Effector memory CD4-positive, alpha-beta T cell (primary cell): ENCODE measurements at places on chromosomes 3 and 15.

DNA sequence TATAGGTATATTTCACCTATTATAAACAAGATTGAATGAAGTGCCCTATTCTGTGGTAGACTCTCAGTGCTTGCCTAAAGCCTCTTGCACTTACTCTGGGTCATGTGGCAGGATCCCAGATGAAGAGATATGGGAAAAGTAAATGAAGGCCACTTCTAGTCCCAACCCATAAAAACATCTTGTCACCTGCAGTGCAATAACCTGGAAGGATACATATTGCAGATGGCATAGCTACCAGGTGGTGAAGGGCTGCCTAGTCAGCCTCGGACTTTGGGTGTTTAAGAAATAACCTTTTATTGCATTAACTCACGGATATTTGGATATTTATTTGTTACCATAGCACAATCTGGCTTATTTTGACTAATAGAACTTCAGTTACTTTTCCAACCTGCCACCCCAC lies 367.1 kb downstream of the UNC13C start:
- no peak for DNase-seq

DNA sequence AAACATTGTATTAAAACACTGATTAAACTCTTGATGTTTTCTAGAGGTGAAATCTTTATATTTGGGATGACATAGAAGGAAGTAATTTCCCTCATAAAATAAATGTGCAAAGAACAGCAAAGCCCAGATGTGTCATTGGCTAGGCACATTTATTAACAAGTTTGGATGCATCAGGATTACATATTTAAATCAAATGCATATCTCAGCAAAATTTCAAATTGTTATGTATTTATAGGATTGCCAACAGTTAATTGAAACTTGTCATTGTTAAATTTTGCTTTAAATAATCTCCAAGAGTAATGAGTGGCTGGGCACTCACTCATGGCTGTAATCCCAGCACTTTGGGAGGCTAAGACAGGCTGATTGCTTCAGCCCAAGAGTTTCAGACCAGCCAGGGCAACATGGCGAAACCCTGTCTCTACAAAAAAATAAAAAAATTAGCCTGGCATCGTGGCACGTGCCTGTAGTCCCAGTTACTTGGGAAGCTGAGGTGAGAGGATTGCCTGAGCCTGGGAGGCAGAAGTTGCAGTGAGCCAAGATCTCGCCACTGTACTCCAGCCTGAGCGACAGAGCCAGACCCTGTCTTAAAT lies 28.2 kb downstream of the ARIH1 start:
- no peak for DNase-seq

- DNase-seq = no peak
Observed at GRCh38 chr3:46369675-46370132, 1.0 kb upstream of the CCR5 start.

DNA sequence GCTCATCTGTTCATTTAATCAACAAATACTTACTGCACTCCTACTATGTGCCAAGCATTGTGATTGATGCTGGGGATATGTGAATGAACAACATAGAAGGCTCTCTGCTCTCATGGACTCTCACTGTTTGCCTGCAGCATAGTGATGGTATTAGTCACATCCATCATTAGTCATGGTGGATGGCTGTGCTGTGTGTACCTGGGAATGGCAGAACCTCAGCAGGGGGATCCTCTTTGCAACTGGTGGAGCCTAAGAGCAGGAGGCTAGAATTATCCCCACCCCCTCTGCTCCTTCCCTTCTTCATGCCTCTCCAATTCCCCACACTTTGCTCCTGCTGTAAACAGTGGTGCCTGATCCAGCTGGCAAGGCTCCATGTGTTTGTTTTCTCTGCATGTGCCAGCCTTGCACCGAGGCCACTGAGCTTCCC lies 20.5 kb downstream of the BOC start:
- DNase-seq = no peak

DNA sequence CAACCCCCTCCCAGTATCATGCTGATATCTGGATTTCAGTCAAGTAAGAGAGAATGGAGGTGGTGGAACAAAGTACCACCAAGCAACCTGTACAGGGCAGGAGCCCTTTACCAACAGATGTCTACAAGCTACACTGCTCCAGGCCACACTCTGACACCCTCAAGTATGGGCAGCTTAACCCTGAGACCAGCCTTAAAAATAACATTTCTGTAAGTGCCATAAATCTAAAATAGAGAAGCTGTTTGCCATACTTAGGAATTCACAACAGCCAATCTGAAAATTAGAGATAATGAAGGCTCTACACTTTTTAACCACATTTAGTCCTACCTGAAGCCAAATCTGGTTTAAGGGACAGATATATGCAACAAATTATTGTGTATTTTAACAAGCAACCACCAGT lies 59.7 kb downstream of the C3orf70 start:
- DNase-seq = no peak
